HL-60 (cell line): ENCODE measurements at places on chromosomes 12 and 14.

DNA sequence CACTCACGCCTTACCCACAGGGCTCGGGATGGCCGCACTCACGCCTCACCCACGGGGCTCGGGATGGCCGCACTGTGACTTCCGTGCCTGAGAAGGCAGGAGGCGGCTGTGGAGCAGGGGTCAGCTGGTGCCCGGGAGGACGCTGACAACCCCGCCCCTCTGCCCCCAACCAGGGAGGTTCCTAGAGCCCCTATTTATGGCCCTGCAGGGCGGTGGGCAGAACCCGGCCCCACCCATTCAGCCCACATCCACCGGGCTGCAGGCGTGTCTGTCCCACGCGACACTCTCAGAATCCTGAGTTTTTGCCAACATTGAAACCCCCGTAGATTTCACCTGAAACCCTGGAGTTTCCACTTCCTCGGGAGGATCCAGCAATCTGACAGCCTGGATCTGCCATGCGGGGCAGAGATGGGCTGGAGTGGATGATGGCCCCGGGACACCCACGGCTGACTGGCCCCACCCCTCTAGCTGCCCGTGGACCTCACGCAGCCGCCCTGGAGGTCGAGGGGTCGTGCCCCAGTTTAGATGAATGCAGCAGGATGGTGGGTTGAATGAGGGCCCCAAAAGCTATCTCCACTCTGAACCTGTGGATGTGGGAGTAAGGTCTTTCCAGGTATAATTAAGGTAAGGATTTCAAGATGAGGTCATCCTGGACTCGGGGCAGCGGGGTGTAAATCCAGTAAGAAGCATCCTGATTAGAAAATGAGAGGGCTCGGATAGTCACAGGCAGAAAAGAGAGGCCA lies 20.4 kb downstream of the GALNT9 start:
- no peak for DNase-seq

- no peak for DNase-seq
Measured at GRCh38 chr14:41607966-41608663, 1.4 kb downstream of the LRFN5 start.

DNA sequence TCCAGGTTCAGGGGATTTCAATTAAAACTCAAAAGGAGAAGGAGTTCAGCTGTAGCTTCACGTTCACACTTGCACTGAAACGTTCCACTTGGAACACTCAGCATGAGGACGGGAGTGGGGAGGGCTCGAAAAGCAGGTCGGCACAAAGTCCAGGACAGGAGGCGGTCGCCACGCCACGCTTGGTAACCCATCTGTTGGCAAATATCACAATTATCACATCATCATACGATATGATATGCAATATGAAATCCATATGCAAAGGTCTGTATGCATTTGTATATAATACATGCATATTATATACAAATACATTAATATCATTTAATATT lies 17.2 kb downstream of the ADGRD1 start:
- no peak for DNase-seq

DNA sequence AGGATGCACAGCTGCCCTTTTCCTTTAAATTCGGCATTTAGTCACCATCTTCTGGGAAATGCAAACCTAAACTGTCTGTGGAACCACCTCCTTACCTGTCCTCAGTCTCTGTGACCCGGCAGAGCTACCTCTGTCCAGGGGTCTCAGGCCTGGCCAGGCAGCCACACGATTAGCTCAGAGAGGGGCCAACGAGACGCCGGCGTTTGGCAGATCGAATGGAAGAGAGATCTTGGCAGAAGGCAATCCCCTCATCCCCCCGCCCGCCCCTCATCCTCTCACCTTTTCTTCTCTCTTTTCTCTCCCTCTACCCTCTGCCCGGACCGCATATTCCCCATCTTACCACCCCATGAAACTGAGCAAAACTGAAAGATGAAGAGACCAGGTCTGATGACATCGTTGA lies 101.0 kb downstream of the PIWIL1 start:
- no peak for DNase-seq

DNA sequence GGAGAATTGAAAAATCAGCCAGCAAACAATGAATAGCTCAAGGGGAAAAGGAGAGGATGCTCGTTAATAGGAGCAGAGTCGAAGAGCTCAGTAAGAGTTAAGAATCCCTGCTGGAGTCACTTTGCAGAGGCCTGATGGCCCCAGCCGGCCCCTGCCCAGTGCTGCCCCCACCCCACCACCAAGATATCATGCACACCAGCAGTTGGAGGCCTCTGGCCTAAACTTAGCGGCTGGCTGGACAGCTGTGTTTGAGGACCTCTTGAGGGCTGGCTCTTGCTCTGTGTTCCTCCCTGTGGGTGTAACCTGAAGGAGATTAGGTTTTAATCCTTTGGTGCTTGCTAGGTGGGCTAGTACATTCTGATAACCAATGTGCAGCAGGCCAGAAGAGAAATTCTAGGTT lies 142.0 kb downstream of the PLXNC1 start:
- no peak for DNase-seq

DNA sequence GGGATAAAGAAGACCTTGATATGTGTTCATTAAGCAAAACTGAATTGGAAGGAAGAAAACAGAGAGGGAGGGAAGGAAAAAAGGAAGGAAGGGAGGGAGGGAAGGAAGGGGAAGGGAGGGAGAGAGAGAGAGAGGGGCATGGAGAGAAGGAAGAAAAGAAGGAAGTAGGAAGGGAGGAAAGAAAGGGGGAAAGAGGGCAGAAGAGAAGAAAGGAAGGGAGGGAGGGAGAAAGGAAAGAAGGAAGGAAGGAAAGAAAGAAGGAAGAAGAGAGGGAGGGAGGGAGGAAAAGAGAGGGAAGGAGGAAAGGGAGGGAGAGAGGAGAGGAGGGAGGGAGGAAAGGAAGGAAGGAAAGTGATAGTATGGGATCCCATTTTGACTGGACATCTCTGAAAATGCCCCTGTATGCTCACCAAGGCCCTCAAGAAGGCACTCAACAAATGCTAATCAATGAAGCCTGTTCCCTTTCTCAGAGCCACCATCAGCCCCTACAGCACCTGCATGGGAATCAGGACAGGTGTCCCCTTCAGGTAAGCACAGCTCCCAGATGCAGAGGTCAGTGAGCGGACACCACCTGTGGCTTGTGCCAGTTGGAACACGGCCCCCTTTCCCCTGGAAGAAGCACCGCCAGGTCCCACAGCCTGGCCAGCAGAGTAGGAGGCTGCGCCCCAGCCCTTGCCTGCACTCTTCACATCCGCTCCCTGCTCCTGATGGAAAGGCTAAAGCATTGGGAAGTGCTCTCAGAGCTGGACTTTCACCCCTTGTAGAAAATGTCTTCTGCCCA lies 161.4 kb upstream of the DIO3 start:
- no peak for DNase-seq

GRCh38 chr12:32600681-32601080 lies 78.4 kb upstream of the DNM1L start:
- no peak for DNase-seq

DNA sequence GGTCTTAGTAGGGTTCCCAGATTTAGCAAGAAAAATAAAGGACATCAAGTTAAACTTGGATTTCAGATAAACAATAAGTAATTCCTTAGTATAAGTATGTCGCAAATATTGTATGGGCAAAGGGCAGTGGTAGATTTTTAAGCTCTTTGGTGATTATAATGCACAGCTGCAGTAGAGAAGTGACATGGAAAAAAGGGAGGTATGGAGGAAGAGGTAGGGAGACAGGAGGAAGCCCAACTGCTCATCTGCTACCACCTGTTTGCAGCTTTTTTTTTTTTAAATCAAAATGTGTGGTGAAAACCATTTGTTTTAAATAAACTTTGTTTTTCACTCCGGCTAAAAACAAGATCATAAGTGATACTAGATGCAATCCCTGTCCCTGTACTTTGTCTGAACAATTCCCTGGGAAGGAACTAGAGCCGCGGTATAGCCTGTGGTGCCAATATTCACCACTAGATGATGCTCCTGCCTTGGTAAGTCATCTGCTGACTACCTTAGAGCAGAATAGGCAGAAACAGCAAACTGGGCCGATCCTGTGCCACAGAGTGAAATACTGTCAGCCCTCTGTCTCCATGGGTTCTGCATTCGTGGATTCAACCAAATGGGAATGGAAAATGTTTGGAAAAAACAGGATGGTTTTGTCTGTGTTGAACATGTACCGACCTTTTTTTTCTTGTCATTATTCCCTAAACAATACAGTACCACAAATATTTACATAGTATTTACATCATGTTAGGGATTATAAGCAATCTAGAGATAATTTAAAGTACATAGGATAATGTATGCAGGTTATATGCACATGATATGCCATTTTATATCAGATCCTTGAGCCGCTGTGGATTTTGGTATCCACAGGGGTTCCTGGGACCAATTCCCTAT lies 62.4 kb upstream of the PLBD1 start:
- peak; percentile 62 for DNase-seq

DNA sequence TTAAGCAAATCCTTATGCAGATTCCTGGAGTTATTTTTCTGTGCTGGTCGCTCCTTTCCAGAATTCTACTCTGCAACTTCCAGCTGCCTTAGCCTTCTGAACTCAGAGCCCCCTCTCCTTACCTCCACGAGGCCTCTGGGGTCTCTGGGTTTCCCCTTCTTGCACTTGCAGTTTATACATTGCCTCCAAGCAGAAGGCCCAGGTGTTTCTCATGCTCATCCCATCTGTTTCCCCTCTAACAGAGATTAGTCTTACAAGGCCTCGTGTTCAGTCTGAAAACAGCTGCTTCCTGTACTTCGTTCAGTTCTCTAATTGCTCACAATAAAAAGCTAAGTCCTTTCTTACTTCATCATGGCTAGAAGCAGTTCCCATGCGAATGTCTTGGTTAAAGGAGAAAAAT lies 134.4 kb upstream of the FGD4 start:
- DNase-seq: peak; percentile 20

DNA sequence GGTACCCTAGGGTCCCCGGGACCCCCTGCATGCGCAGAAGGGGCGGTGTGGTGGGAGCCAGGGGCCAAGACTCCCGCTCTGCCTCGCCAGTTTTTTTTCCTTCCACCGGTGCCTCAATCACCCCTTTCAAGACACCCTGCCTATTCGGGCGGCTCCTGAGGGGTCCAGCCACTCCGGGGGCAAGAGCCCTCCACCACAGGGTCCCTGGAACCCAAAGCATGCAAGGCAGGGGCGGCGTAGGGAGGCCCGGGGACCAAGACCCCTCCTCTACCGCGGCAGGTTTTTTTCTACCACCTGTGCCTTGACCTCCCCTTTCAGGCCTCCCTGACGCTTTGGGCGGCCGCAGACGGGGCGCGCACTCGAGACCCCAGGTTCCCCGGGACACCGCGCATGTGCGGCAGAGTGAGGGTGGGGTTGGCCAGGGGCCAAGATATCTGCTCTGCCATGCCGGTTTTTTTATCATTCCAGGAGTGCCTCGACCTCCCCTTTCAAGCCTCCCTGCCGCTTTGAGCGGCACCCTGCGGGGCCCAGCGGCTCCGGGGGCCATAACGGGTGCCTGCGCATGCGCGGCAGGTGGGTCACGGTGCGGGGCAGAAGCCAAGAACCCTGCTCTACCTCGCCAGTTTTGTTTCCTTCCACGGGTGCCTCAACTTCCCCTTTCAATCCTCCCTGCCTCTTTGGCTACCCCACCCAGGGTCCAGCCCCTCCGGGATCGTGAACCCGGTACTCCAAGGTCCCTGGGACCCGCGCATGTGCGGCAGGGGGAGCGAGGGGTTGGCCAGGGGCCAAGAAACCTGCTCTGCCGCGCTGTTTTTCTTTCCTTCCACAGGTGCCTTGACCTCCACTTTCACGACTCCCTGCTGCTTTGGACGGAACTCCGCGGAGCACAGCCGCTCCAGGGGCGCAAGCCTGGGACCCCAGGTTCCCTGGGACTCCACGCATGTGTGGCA lies 328.1 kb downstream of the ALG10 start:
- DNase-seq: no peak

DNA sequence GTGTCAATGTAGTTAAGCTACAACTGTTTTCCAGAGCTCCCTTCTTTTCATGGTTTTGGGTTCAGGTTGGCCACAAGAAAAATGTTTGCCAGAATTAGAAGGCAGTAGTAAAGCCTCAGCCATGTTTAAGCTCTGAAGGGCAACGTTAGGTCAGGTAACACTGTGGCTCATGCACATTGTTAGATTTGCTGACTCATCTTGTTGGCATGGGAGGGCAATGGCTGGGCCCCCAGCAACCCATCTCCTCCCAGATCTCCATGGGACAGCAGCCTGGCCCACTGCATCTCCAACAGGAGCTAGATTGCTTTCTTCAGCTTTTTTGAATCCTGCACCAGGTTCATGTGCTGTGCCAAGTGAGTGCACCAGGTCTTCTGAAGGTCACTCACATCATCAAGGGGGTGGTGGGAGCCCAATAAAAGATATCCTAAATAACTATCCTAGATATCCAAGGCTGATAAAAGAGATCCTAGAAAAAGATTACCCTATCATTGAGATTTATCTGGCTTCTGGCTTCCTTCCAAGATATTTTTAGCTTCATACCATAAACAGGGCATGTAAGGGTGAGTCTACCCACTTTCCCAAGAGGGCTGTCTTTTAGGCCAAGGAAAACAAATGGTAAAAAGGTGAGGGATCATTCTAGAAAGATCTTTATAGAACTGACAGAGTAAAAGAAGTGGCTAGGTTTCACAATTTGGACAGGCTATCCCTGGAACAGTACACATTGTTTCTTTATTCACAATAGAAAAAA lies 28.9 kb downstream of the PTGER2 start:
- DNase-seq: no peak

DNA sequence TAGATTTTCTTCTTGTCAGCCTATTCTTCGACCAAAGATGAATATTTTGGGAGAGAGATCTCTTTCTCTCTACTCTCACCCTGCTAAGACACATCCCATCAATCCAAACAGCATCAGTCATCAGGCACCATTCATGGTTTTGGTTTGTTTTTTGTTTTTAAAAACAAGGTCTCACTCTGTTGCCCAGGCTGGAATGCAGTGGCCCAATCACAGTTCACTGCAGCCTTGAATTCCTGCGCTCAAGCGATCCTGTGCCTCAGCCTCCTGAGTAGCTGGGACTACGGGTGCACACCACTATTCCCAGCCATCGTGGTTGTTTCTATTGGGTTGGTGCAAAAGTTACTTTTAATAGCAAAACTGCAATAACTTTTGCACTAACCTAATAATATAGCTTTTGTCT lies 14.4 kb upstream of the ITPR2 start:
- no peak for DNase-seq

- DNase-seq: no peak
Measured at GRCh38 chr12:95265765-95266164, 48.2 kb downstream of the VEZT start.

- DNase-seq: no peak
Measured at GRCh38 chr12:21607701-21608100, 3.1 kb upstream of the GYS2 start.

DNA sequence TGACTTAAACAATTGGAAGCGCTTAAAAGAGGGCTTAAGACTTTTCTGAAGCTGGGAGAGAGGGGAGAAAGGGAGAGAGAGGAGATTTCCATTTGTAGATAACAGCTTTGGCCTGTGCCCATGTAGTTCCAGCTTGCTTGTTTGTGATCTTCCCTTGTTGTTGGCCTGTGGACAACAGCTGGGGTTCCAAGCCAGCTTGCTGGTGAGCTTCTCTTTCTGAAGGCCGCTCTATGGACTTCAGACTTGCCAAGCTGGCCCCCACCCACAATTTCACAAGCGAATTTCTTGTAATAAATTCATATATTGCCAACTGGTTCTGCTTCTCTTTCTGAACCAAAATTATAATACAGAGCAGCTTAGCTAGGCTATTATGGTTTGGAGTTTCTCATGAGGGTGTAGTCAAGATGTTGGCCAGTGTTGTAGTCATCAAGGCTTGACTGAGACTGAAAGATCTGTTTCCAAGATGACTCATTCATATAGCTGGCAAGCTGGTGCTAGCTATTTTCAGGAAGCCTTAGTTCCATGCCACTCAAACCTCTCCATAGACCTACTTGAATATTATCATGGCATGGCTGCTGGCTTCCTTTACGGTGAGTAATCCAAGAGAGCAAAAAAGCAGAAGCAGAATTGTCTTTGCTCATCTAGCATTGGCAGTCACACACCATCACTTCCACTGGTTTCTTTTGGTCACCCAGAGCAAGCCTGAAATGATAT lies 89.4 kb downstream of the ATP23 start:
- DNase-seq: peak; percentile 26
